ENCODE measurements at places on chromosomes 7 and 10.

GRCh38 chr10:15775513-15775912 lies 55.8 kb upstream of the ITGA8 start:
- DNase-seq = no peak

- DNase-seq = no peak
Measured at GRCh38 chr7:83077328-83077727, 85.4 kb downstream of the PCLO start.

DNA sequence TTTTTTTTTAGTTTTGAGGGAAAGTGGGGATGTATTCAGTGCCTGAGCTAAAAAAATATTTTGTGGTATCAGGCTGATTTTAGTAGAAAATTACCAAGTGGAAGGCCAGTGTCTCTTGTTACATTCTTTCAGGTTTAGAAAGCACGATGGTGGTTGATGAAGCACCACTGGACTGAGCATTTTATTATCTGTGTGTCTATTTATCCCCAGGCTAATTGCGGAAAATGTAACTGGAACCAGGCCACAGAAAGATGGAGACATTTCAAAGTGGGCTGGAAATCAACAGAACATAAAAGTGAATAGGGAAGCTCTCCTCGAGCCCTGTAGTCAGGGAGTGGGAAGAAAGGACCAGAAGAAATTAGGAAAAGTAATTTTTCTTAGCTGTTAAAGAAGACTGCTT lies 261.0 kb downstream of the STK31 start:
- no peak for DNase-seq

- DNase-seq = peak; percentile 8
Measured at GRCh38 chr10:72953687-72954086, 919 bp downstream of the PLA2G12B start.

DNA sequence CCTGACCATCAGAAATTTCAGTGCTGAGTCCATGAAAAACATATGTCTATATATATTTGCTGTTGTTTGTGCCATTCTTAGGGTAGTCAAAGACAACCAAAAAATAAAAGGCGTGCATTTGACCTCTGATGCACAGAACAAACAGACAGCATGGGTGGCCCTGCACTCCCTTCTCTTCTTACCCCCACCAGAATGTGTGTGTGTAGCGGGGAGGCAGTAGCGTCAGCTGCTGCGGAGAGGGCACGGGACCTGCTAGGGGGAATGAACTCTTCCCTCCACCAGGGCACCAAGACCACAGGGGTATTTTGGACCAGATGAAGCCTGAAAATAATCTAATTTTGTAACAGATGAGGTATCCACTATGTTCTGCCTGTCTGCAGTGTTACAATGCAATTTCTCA lies 277.7 kb upstream of the ZNF32 start:
- DNase-seq = no peak

- DNase-seq = no peak
Measured at GRCh38 chr10:132611986-132612385, 74.4 kb downstream of the INPP5A start.

GRCh38 chr7:95491634-95492314 lies 6.0 kb downstream of the ASB4 start:
- DNase-seq = no peak

- no peak for DNase-seq
Measured at GRCh38 chr7:115211171-115211570, 289.3 kb downstream of the MDFIC start.

GRCh38 chr10:326894-327635 lies 191.8 kb downstream of the ZMYND11 start:
- DNase-seq = no peak

GRCh38 chr10:63201118-63201517 lies 68.0 kb downstream of the NRBF2 start:
- no peak for DNase-seq

DNA sequence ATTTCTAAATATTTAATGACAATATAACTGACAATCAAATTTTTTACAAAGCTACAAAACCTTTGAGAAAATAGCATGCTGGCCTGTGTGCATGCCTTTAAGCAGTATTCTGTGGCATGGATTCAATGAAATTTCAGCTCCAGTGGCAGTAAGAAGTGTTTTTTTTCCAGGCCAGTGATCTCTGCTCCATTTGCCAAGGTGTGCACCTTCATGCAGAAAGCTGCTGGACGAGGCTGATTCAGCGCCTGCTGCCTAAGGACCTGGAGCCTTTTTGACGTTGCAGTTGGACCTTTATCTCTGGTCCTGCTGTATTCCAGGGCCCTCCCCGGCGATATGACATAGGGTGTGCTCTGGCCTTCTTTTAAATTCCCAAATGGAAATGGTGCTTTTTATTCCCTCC lies 26.6 kb downstream of the VWC2 start:
- DNase-seq = no peak

- DNase-seq = no peak
Measured at GRCh38 chr10:24554036-24554435, 169.7 kb downstream of the ARHGAP21 start.

DNA sequence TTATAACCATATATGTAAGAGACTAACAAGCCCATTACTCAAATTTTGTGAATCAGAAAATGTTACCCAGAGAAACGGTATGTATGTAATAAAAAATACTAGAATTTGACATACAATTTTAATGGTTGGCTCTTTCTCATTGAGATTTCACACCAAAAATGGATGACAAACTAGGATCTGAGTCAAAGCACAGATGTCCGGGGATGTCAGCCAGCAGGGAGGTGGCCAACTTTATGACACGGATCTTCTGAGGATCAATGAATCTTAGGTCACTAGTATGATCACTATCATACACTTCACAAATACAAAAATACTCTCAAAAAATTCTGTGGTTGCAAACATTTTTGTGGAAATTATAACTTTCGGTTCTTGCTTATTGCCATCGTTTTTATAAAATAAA lies 173.5 kb upstream of the NFE2L3 start:
- no peak for DNase-seq

- DNase-seq = no peak
Measured at GRCh38 chr7:64630496-64630895, 35.4 kb upstream of the ZNF107 start.

DNA sequence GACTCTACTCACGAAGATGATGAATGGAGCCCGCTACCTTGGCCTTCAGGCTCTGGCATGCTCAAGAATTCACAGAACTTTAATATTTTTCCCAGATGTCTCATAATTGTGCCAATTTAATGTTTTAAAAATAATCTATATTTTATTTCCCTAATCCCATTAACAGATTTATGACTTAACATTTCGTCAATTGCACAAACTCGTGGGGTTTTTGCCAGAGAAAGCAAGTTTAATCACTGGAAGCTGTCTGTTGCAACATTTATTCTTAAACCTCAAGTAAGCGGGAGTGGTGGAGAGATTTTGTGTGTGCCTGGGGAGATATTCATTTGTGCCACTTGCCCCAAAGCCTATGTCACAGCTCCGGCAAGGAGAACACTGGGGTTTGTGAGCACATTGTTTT lies 117.9 kb downstream of the TEX36 start:
- DNase-seq = no peak

- DNase-seq = no peak
Measured at GRCh38 chr10:87723500-87723899, 63.8 kb downstream of the PAPSS2 start.

- no peak for DNase-seq
Measured at GRCh38 chr10:60376221-60377041, 13.2 kb downstream of the ANK3 start.

DNA sequence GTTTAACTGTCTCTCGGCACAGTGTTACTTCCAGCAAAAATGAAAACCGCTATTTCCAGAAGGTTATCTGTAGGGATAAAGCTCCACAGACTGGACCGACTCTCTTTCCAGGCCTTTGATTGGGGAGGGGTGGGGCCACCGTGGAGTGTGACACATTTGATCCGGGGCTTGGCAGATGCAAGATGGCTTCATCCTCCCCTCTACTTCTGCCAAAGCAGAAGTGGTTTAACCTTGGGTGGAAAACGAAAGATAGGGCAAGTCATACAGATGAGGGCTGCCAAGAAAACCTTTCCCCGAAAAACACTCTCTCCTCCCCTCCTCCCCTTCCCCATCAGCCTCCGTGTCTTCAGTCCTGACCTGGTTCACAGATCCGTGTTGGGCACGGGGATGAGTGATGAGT lies 139.7 kb upstream of the SH2B2 start:
- no peak for DNase-seq

Data from endothelial cell (in vitro differentiated cells).